ENCODE measurements at places on chromosomes 16 and 17. TPM values are rescaled to one million over a fixed set of nuclear protein-coding genes. Genes with fewer than 3 reads are reported as not detected.

The CNTNAP4 gene
- total RNA-seq: not detected

The AIPL1 gene
- 0.46 TPM for total RNA-seq

The HS3ST2 gene
- 0.32 TPM for total RNA-seq

The MYH10 gene
- total RNA-seq: 226 TPM

DNA sequence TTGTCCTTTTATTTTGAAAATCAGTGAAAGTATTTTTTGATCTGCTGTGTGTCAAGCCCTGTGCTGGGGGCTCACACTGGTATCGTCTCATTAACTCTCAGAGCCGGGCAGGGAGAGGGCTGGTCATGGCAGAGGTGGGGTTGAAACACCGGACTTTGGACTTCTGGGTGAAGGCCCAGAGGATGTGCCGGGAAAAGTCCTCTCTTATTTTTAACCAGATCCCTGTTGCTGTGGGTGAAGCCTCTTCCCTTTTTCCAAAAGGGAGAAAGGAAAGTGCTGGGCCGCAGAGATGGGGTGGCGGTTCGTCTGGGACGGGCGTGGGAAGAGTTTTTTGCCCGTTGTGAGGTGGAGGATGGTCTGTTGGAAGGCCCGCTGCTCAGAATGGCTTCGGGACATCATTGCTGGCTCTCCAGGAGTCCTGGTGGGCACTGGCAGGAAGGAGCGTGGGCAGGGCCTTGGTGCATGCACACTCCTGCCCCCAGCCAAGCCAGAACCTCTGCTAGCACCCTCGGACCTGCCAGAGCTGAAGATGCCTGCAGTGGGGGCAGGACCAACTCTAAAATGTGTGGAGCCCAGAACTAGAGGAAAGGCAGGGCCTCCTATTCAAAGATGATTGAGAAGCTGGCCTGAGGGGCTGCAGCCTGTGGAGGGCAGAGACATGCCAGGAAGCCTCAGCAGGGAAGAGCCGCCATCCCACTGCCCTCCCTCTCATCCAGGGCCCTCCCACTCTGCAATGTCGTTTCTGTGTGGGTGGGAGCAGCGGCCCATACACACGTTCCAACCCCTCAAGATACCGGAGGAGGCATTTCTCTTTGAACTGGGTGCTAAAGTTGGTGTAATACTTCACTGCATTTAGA, 213.2 kb downstream of the CCDC182 start:
- H3K4me3 ChIP-seq: no peak overlapping the region
- DNase-seq: no peak
- no peaks in the 10 kb centered on the region for H3K36me3 ChIP-seq
- H3K4me1 ChIP-seq: peaks cover 32% of the 10 kb centered on the region

- H3K4me1 ChIP-seq: peaks cover 37% of the 10 kb centered on the region
- H3K27ac ChIP-seq: no peak overlapping the region
- no peak overlapping the region for H3K4me3 ChIP-seq
- no peaks in the 10 kb centered on the region for H3K36me3 ChIP-seq
- H3K27me3 ChIP-seq: peaks cover 4% of the 10 kb centered on the region
Measured at GRCh38 chr17:50626037-50626574, 8.6 kb upstream of the ABCC3 start.

GRCh38 chr17:329784-330420, 22.7 kb downstream of the RPH3AL start:
- no peak overlapping the region for H3K27ac ChIP-seq
- H3K36me3 ChIP-seq: no peaks in the 10 kb centered on the region
- H3K27me3 ChIP-seq: no peaks in the 10 kb centered on the region
- H3K4me1 ChIP-seq: peaks cover 9% of the 10 kb centered on the region
- no peak for DNase-seq

GRCh38 chr16:83296505-83296904, 511.3 kb upstream of the HSBP1 start:
- H3K27me3 ChIP-seq: no peaks in the 10 kb centered on the region
- no peaks in the 10 kb centered on the region for H3K36me3 ChIP-seq
- no peak overlapping the region for H3K4me3 ChIP-seq
- no peaks in the 10 kb centered on the region for H3K4me1 ChIP-seq

All from WTC11 (cell line).